ENCODE measurements at places on chromosomes 4 and X.

DNA sequence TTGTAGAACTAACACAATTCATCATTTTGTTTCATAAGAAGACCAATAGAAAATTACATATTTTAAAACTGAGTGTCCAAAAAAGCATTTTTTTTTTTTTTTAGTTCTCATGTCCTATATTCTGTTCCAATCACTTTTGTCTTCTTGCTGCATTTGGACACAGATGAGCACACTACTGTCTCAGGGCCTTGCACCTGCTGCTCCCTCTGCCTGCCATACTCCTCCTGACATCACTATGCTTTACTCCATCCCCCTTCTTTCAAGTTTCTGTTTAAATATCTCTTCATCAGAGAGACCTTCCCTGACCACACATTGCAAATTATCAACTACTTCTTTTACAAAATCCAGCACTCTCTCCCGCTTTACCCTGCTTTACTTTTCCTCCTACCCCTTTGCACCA, 230.7 kb upstream of the GK2 start:
- no peak for DNase-seq

- no peak for DNase-seq
These were observed 38.1 kb upstream of the NOCT start for GRCh38 chr4:138977524-138977923.

DNA sequence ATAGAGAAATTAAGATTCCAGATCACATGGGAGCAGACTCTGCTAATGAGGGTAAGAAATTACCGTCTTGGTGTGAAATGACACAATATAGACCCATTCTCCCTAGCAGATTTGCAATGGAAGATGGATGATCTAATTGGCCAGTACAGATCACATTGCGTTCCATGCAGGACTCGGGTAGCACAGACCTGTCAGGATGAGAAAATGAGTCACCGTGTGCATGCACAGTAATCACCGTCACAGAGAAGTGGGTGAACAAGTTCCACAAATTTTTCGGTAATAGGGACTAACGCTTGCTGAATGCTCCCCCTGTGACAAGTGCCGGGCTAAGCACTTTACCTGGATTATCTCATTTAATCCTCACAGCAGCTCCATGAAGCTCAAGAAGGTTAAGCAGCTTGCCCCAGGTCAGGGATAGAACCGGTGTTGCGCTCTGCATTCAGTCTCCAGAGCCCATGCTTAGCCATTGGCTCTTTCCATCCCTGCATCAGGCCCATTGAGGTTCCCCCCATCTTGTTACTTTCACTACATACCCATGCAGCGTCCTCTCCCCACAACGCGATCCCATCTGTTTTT, 375.6 kb downstream of the FBXW7 start:
- no peak for DNase-seq

- DNase-seq = no peak
These were observed 8.0 kb downstream of the OFD1 start for GRCh38 chrX:13742397-13743176.

DNA sequence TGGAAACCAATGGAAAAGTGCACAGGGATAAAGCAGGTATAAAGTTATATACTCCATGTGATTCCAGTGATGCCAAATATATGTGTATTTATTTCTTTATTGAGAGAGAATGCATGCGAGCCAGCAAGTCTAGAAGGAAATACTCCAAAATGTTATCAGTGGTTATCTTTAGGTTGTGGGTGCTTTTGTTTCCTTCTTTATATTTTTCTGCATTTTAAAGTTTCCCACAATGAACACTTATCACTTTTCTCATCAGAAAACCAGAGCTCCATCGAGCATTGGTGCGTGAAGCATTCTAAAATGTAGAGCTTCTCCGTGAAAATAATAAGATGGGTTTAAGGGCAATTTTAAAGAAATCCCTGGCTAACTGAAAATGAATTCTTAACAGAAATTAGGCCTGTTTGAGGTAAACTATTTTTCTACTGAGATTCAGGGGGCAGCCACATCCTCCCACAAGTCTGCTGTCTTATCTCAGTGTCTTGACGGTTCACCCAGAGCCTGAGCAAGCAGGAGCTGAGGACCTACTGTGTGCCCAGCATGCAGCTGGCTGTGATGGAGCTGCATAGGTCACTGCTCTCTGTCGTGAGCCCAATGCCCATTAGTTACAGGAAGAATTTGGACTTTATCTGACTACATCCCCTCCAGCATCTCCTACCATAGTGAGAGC, 18.7 kb upstream of the CD40LG start:
- no peak for DNase-seq

- no peak for DNase-seq
These were observed 7.8 kb upstream of the PLS3 start for GRCh38 chrX:115553171-115553570.

DNA sequence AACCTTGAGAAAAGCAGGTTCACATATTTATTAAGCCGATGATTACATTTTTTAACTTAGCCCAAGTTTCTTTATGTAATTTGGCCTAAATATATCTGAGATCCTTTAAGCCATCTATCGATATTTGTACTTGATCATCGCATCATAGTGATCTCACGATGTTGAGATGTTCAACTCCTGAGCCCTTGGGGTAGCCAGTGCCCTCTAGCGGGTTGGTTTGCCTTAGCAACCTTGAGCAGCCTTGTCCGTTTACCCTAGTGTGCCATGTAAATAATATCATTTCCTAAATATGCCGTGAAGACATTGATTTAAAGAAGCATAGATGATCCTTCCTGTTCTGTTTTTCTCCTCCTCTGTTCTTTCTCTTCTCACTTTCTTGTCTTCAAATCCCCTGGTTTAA, 432.2 kb downstream of the RPA4 start:
- DNase-seq = no peak

DNA sequence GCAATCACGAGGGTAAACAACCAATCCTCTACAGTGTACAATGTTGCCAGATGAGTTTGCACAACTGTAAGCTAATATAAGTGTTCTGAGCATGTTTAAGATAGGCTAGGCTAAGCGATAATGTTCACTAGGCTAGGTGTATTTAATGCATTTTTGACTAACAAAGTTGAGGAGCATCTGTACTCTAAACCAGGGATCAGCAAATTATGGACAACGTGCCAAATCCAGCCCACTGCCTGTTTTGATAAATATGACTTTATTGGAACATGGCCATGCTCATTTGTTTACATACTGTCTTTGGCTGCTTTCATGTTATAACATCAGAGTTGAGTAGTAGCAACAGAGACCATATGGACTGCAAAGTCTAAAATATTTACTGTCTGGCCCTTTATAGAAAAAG, 46.3 kb upstream of the ARHGEF6 start:
- no peak for DNase-seq

DNA sequence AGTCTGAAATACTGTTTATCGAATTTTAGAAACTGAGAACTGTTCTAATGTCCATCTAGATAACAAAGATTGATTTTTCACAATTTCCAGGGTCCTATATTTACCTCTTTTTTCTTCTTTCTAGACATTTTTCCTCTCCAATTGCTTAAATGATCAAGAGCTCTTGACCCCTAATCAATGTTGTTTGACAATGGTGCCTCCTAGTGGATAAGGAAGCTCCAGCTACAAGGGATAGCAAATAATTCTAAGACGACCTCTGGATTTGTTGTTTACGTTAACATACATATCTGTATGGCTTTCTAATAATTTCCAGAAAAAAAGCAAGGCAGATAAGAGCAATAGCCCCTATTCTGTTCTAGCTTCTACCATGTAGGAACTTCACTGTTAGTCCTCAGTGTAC, 35.8 kb downstream of the GPR82 start:
- DNase-seq = no peak

DNA sequence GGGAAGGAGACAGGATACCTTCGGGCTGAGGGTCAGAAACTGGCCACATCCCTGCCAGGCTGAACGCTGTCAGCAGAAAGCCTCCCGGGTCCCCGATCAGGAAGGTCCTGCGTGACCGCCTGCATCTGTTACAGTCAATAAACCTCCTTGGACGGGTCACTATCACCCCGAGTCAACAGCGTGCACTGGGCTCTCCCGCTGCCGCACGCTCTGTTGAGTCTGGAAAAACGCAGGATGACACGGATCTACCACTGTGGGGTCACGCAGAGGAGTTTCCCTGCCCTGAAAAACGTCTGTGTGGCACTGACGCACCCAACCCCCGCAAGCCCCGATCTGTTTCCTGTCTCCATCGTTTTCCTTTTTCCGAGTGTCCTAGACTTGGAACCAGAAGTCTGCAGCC, 12.1 kb downstream of the PPP2R3B start:
- DNase-seq = no peak

GRCh38 chrX:54564936-54565335, 34.9 kb downstream of the GNL3L start:
- DNase-seq = no peak

DNA sequence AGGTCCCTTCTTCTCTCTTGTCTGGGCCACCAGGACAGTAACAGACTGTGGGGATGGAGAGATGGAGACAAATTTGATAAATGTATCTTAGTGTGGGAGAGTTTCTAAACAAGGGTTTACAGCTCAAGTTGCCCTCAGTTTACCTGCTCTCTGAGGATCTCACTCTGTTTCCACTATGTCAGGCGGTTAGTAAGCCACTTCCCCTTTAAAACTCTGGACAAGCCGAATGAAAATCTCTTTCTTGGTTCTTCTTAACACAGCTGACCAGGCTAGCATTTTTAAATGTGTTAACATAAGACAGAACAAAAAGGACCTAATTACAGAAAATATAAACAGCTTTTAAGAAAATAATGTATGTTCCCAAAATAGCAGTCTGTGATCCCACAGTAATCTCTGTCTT, 2.9 kb upstream of the SCARB2 start:
- DNase-seq = no peak

GRCh38 chr4:51843309-51844152, 578 bp downstream of the DCUN1D4 start:
- DNase-seq = peak; percentile 17

DNA sequence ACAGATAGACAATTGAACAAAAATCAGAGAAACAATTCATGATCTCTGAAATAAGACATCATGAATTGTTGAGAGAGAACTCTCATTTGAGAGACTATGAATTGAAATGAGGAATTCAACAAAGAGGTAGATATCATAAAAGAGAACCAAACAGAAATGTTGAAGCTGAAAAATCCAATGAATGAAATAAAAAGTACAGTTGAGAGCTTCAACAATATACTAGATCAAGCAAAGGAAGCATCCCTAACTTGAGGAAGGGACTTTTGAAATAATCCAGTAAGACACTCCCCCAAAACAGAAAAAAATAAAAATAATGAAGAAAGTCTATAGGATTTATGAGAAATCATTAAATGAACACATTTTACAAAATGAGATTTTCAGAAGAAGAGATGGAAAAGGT, 310.0 kb upstream of the PCDH10 start:
- DNase-seq = no peak

DNA sequence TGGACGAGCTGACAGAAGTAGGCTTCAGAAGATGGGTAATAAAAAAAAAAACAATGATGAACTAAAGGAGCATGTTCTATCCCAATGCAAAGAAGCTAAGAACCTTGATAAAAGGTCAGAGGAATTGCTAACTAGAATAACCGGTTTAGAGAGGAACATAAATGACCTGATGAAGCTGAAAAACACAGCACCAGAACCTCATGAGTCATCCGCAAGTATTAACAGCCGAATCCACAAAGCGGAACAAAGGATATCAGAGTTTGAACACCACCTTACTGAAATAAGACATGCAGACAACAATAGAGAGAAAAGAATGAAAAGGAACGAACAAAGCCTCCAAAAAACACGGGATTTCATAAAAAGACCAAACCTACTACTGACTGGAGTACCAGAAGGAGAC, 10.5 kb downstream of the NELFA start:
- DNase-seq = no peak

GRCh38 chr4:14117575-14118238, 490.2 kb upstream of the BOD1L1 start:
- no peak for DNase-seq

- no peak for DNase-seq
These were observed 274.8 kb upstream of the UGT8 start for GRCh38 chr4:114323841-114324240.

GRCh38 chr4:169649545-169650226, 29.3 kb downstream of the CLCN3 start:
- DNase-seq = no peak

DNA sequence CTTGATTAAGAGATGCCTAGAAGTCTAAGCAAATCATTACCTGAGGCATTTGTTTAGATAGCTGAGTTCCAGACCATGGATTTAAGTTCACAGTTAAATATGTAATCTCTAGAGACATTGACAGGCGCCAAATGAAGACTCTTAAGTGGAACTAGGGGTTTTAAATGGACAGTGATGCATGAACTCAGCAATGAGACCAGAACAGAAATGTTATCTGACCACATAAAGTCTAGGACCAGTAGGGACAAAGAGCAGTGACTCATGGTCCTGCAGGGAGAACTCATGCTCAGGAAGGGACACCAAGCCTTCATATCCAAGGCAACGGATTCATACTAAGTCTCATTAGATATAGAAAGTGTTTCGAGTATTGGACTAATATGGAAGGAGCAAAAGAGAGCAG, 152.3 kb downstream of the PPARGC1A start:
- no peak for DNase-seq

- no peak for DNase-seq
These were observed 21.8 kb downstream of the FGD1 start for GRCh38 chrX:54473993-54474859.

- DNase-seq = no peak
These were observed 30.8 kb downstream of the EXOC1 start for GRCh38 chr4:55884093-55884850.

- no peak for DNase-seq
These were observed 14.8 kb downstream of the STK32B start for GRCh38 chr4:5066101-5066500.

DNA sequence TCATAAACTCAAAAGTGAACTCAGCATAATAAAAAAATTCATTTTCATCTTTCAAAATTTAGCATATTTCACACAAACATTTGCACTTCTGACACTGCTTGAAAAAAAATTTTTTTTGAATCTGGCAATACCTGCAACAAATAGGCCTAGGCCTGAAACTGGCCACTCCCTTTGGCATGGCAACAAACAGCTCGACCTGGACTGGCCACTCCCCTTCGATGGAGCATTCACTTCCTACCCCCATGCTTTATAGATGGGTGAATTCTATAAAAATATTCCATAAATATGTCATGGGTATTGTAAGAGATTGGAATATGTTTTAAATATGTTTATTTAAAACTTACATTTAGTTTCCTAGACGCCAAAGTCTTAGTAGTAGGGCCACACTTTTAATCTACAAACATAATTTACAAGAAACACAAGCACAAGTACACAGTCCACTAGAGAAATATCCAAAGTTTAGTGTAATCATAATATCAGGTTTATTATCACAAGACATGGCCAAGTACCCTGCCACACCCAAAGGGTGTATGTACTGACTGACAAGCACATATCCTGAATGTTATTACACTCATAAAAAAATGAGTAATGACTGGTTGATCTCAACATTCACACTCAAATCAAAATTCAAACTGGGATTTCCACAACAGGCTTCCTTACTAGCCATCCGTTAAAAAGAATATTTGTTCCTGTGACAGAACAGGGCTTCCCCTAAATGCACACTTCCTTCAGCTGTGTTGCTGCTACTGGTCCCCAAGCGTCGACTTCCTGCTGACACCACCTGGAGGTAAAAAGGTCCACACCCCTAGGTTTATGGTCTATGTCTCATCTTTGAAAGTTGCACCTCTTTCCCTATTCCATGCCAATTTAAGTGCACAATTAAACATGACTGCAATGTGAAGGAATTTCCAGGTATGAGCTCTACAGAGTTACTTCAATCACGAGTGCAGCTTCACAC, 271.5 kb downstream of the NR3C2 start:
- no peak for DNase-seq

- DNase-seq = no peak
These were observed 16.1 kb downstream of the BST1 start for GRCh38 chr4:15718959-15719358.

Data from stimulated activated CD8-positive, alpha-beta memory T cell treated with anti-CD3 and anti-CD28 coated beads, Interleukin-4, amount 100 ng/mL, for 1 hour (primary cell).